ENCODE measurements at places on chromosomes 7 and 10.
A peak's percentile ranks its signal among the peaks of the same experiment; 100 is the strongest.

DNA sequence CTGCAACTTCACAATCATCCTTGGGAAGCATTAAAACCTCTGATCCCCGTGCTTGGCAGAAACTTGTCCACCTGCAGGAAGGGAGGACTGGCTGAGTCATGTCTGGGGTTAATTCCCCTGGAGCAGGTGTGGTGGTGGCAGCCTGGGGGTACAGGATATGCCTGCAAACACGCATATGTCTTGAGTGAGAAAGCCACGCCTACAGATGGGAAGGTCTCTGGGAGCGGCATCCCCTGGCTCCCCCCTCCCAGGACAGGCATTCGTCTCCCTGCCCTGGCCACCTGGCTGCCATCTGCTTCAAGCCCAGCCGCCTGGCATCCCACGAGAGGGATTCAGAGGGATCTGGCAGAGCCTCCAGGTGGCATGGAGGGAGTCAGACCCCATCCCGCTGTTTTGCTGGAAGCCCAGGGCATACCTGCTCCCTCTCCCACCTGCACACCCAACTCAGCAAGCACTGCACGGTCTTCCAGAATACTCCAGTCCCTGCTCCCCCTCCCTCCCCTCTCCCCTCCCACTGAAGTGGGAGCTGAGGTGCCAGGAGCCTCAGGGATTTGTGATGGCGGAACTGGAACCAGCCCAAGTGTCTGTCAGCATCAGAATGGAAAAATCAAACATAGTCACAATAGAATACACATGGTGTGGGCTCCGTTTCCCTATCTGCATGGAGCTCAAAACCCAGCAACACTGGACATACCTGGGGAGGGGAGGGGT is 61.0 kb downstream of the CAMK2B start:
- DNase-seq, result no peak

DNA sequence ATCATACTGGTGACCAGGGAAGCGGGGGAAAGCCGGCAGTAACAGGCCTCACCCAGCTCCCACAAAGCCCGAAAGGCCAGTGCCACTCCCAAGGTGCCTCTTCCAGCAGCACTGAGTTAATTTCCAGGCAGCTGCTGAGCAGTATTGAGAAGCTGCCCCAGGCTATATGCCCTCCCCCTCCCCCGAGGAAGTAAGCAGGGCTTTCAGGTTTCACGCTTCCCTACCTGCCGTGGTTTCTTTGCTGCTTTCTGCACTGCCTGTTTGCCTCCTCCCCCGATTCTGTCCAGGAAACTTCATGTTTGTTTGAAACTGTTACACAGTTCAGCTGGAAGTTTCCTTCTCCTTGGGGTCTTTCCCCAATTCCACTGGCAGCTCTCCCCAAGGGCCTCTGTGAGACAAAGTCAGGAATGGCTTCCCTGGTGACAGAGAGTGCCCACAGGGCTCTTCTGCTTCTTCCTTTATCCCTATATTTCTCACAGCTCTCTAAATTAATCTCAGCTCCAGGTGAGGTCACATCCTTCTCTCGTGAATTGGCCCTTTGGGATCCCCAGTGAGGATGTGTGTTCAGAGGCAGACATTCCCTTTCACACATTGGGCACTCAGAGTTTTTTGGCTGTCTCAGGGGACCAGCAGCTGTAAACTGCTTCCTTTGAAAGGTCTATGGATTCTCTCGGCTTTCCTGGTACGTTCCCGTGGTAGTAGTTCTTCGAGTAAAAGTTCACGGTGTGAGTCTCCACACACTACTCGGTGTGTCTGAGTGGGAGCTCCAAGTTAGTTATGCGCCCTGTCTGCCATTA is 19.4 kb downstream of the C1GALT1 start:
- no peak for DNase-seq

DNA sequence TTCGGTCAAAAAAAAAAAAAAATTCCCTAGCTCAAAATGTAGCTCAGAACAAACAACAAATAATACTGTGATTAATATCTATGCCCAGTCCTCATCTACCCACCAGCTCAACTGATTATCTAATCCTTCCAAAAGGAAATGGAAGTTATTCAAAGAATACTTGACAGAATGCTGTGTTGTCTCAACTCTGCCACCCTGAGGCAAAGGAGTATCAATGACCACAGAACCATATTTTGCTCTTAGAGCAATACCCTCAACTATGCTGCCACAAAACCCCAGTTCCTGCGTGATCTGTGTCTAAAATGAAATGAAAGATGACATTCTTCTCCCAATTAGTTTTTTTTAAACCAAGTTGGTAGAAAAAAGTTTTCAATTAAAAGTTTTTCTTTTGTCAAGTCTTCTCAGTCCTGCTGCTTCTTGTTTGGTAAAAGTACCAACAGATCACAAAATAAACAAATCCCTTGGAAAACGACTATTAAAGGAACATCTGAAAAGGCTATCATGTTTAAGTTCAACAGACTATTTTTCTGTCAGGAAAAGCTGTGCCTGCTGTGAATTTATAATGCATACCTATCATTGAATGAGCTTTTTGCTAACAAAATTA is 21.6 kb downstream of the RBM28 start:
- peak; percentile 32 for DNase-seq

DNA sequence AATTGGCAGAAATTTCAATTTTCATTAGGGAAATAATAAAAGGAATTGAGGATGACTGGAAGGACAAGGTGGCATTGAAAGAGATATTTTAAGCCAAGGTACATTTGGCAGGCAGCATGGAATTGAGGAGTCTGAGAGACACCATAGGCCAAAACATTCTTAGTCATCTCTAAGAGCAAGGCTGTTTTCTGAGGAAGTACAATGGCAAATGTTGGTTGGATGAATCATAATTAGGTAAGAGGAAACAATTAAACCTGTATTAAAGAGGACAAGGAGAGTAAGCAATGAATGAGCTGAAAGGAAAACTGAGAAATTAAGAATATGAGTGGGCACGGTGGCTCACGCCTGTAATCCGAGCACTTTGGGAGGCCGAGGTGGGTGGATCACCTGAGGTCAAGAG is 86.3 kb downstream of the MRPL32 start:
- DNase-seq, result peak; percentile 23

GRCh38 chr10:22029445-22030236 is 26.1 kb upstream of the DNAJC1 start:
- DNase-seq, result no peak
